Stimulated activated CD4-positive, alpha-beta T cell treated with anti-CD3 and anti-CD28 coated beads, Interleukin-12 subunit alpha, Interleukin-12 subunit beta, amount 100 ng/mL, for 4 hours (primary cell): ENCODE measurements at places on chromosomes 5 and 9.

- no peak for DNase-seq
These were observed 103.8 kb upstream of the SLC1A3 start for GRCh38 chr5:36502608-36503007.

DNA sequence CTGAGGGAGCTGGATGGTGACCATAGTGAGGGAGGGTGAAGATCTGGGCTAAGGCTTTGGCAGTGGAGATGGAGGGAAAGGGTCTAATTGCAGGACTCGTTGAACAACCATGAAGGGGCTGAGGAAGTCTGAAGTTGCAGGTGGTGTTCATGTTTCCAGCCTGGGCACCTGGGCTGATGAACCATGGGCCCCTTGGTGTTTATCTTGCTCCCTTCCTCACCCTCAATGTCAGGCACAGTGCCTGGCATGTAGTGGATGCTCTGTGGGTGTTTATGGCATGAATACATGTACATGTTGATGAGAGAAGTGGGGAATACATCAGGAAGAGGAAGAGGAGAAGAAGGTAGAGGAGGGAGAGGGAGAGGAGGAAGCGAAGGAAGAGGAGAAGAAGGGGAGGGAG, 31.3 kb upstream of the COL15A1 start:
- no peak for DNase-seq

GRCh38 chr9:115444959-115445358, 327.0 kb upstream of the TNC start:
- DNase-seq: no peak

DNA sequence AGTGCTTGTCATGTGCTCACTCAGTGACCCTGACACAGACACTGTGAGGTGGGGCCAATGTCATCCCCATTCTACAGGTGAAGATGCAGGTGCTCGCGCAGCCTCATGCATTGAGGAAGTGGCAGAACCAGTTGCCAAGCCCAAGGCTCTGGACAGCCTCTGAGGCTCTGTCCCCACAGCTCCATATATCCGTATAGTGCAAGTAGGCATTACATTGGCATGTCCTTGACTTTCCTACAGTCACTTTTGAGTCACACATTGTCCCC, 58.8 kb upstream of the ANGPTL2 start:
- no peak for DNase-seq

- DNase-seq: no peak
These were observed 97.4 kb upstream of the IFNK start for GRCh38 chr9:27426511-27427271.

DNA sequence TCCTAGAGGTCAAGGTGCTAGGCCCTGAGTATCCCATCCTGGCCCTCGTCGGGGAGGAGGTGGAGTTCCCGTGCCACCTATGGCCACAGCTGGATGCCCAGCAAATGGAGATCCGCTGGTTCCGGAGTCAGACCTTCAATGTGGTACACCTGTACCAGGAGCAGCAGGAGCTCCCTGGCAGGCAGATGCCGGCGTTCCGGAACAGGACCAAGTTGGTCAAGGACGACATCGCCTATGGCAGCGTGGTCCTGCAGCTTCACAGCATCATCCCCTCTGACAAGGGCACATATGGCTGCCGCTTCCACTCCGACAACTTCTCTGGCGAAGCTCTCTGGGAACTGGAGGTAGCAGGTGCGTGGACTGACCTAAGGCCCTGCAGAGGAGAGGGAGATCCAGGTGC, 7.9 kb downstream of the BTNL9 start:
- no peak for DNase-seq

- no peak for DNase-seq
These were observed 452.4 kb upstream of the WWC1 start for GRCh38 chr5:167839065-167839464.
